H1 (cell line): ENCODE measurements at places on chromosomes 16 and 17.

DNA sequence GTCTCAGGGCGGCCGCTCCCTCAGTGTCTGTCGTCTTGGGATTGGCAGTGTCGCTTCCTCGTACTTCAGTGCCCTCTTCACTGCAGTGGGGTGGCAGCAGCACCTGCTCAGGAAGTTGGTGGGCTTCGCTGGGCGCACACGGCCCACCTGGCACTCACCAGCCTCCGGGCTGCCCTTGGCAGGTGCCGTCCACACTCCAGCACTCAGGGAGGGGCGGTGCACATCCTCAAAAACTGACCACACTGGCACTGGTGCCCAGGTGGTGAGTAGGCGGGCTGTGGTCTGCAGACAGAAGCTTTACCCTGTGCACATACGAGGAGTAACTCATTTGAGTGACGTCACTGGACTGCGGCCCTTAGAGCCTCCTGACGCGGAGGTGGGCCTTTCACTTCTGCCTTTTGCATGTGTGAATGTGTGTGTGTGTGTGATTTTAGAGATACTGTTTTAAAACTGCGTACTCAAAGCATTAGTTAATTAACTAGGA is 94.6 kb downstream of the BANP start:
- DNase-seq = no peak

- no peak for DNase-seq
Observed at GRCh38 chr17:82839617-82840292, at the start of gene ZNF750. Gene ZNF750 (minus strand): TSS chr17:82840022. CDS start chr17:82832454, 7,568 bp downstream.

DNA sequence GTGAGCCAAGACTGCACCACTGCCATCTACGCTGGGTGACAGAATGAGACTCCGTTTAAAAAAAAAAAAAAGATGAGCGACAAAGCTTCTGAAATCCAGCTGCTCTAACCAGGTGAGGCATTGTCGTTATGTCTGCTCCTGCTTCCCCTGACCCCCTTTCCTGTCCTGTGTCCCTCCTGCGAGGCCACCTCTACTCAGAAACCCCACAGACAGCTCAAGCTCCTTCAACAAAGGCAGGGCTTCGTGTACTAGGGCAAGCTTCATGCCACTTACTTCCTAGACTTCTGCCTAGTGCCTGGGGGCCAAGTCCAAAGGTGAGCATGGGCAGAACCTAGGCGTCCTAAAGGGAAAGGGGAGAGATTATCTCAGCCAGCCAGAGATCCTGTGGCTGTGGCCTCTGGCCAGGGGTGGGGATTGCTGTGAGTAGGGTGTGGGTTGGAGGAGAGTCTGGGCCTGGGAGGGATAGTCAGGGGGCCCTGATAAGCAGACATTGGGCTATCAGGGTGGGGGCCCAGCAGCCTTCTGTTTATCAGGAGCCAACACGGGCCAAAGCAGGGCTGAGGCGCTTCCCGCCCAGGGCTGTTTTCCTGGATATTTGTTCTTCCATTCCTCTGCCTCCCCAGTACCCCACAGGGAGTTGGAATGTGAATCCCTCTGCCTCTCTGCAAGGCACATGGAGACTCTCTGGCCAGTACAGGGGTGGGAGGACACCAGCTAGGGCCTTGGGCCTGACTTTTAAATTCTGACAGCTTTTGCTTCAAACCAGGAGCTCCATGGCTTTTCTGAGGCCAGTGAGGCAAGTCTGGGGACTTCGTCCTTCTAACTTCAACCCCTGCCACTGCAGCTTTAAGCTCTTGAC is 10.4 kb downstream of the ERAL1 start:
- DNase-seq = no peak

DNA sequence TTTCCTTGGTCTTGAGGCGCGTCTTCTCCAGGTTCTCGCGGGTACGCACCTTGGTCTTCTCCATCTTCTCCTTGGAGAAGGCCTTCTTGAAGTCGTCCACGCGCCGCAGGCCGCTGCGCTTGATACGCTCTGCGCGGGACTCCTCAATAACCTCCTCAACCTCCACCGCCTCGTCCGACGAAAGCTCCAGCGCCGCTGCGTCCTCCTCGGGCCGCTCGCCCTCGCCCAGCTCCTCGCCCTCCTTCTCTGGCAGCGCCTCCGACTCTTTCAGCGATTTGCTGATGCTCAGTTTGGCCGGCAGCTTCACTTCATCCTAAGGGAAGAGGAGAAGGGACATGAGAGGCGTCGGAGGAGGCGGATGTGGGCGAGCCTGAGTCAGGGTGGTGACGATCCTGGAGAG is 16.8 kb upstream of the STAT3 start:
- no peak for DNase-seq

DNA sequence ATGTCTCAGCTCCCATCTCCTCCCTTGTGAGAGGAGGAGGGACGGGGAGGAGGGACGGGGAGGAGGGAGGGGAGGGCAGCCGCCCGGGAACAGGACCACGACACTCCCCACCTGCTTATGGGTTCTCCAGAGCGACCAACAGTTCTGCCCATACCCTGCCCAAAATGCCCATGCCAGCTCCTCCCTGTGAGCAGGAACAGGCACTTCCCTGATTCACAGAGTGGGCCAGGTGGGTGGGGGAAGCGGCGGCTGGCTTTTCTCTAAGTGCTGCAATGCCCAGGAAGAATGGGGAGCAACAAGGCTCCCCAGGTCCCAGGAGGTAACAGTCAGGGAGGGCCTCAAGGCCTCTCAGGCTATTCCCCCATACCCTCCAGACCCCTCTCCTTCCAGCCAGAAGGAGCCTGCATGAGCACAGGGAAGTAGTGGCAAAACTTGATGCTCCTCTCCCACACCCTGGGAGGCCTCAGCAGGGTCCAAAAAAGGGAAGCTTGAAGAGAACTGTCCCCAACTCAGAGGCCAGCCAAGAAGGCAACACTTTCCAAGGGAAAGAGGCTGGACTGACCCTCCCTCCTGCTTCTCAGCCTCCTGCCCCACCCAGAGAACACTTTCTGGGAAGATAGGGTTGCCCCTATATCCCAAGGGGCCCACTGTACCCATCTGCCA is 53.8 kb downstream of the MYO18A start:
- no peak for DNase-seq

DNA sequence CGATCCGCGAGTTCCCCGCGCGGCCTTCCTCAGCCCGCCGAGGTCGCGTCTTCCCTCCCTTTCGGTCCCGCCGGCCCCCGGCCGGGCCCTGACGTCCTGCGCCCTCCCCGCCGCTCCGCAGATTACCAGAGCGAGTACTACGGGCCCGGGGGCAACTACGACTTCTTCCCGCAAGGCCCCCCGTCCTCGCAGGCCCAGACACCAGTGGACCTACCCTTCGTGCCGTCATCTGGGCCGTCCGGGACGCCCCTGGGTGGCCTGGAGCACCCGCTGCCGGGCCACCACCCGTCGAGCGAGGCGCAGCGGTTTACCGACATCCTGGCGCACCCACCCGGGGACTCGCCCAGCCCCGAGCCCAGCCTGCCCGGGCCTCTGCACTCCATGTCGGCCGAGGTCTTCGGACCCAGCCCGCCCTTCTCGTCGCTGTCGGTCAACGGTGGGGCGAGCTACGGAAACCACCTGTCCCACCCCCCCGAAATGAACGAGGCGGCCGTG is 5.4 kb downstream of the LHX1 start:
- DNase-seq = no peak

DNA sequence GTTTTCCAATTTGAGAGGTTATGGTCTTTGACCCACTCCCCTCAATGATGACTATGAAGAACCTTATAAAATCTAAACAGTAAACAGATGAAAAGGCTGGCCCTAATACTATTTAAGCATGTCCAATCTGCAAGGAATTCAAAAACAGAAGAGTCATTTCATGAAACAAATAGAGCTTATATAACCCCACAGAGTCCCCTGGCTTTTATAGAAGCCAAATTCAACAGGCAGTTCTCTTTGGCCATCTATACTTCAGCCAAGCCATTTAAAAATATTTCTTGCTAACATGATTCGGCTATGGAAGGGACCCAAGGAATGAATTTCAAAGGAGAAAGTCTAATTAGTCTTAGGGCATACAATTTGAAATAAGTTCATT is 43.4 kb downstream of the SPOP start:
- DNase-seq = no peak

DNA sequence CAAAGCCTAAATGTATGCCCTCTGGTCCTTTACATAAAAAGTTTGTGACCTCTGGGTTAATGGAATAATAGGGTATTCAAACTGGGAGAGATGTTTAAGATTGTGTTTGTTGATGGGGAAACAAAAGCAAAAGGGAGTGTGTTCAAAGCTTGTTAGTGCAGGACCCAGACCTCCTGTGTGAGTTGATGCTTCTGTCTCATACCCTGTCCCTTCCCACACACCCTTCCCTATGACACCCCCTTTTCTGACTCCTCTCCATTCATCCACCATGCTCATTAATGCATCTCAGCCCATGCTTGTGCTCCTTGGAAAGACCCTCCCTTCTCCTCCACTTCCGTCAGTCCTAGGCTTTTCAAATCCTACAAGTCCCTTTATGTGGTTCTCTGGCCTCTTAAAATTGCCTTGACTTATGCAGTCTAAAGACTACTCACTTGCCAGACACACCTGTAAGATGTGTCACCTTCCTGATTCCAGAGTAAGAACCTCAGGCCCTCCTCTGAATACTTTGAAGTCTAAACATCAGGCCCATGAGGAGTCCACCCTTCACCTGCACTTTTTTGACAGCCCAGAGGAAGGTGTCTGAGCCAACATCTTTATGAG is 128.0 kb upstream of the CACNG5 start:
- no peak for DNase-seq

GRCh38 chr17:6830383-6830986 is 1.0 kb downstream of the TEKT1 start:
- no peak for DNase-seq

GRCh38 chr17:29958947-29959657 is 17.7 kb downstream of the EFCAB5 start:
- DNase-seq = no peak

DNA sequence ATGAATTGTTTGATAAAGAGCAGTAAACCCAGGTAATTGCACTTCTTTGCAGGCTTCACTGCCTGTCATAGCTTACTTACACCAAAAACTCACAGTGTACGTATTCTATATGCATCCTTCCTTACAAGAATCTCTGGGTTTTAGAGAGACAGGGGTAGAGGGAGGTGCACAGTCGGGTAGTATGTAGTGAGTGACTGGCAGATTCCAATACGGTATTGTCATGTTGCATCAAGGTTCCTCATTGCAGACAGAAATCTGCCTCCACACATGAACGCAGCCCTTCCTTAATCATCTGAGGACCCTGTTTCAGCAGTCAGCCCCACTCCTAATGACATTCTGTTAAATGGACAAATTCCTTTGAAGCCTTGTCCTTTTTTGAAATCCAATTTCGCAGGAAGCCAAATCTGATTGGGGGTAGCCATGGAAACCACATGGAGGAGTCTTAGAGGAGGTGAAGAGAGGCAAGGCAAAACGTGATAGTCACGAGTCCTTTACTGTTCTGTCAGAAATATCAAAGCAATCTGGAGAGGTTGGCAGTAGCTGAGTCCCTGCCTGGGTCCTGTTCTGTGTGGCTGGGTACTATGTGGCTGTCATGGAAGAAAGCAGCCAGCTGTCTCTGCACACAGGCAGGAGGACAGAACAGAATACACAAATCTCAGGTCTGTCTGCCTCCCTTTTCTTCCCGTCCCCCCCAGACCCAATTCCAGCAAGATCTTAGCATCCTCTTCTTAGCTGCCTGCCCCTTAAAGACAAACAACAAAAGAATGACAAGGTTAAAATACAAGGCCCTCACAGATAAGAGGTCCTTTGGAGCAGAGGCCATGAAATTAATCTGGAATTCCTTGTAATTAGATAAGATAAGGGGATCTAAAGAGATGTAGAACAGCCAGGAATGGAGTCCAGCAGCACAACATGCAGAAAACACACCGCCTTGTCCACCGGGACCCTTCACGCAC is 3.1 kb upstream of the SKAP1 start:
- no peak for DNase-seq

DNA sequence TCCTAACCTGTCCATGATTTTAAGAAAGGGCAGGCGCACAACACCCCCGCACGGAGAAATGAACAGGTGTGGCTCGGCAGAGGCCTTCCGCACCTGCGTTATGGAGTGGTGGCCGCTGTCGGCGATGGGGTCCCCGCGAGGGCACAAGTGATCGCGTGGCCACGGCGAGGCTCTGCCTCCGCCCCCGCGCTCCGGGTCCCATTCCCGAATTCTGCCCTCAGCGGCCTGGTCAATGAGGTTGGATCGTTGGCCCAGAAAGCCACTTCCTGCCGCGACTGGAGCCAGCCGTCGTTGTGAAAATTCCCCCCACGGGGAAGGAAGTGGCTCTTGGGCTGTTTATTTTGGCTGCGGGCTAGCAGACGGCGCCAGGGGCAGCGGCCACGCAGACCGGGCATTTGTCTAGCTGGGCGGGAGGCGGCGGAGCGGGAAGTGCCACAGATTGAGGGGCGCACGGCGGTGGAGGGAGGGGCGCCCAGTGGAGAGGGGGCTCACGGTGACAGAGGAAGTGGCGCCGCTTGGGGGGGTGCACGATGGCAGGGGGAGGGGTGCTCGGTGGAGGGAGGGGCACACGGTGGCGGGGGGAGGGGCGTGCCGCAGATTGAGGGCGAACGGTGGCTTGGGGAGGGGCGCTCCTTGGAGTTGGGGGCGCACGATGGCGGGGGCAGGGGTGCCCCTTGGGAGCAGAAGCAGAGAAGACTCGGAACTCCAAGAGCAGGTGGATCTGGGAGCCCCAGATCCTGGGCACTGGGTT is 25.0 kb downstream of the MRC2 start:
- no peak for DNase-seq
